Kasumi-1 (cell line): ENCODE measurements at places on chromosomes 7 and 10.

DNA sequence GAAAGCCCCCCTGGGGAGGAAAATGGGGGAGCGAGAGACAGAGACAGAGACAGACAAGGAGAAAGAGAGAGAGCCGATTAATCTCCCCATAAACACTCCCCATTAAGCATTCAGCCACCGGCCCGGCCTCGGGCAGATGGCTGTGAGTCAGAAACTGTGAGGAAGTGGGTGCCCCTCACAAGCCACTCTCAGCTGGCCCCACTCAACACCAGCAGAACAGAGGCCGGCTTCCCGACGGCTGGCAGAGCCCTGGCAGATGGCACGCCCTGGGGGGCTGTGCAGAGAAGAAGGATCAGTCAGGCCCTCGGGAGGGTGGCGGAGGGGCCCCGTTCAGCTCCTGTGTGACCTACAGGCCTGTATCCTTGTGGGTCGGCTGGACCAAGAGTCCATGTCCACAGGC lies 41.2 kb downstream of the CAMK2B start:
- DNase-seq = peak; percentile 16

- DNase-seq = no peak
These were observed 77.7 kb upstream of the DIP2C start for GRCh38 chr10:767211-767610.

GRCh38 chr7:12706900-12707536 lies 19.6 kb downstream of the ARL4A start:
- DNase-seq = no peak

GRCh38 chr7:77409005-77409738 lies 7.0 kb downstream of the GSAP start:
- DNase-seq = no peak

DNA sequence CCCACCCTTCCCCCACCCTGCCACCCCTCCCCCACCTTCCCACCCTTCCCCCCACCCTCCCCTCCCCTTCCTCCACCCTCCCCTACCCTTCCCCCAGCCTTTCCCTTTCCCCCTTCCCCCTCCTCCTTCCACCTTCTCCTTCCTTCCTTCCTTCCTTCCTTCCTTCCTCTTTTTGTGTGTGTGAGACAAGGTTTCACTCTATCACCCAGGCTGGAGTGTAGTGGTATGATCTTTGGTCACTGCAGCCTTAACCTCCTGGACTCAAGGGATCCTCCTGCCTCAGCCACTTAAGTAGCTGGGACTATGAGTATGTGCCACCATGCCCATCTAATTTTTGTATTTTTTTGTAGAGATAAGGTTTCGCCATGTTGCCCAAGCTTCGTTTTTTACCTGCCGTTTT lies 35.2 kb downstream of the CYP17A1 start:
- DNase-seq = no peak

DNA sequence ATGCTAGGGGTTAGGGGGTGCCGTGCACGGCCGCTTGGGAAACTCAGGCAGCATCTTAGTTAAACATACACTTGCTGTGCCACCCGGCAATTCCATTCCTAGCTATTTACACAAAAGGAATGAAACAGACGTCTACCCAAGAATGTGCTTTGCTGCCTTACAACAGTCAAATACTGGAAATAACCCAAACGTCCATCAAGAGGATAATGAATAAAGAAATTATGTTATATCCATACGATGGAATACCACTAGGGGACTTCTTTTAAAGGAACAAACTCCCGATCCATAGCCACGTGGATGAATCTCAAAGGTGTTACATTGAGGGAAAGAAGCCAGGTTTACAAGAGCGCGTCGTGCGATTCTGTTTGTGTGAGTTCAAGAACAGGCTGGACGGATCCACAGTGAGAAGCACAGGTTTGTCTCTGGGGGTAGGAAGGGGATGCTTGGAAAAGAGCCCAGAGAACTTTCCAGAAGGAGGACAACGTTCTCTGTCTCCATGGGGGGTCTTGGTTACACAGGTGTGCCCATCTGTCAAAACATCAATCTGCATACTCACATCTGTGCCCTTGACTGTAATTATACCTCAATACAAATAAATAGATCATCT lies 41.8 kb downstream of the STK32C start:
- DNase-seq = no peak
